ENCODE measurements at places on chromosomes 13 and 19.

- peak; percentile 91 for DNase-seq
Measured at GRCh38 chr19:45091031-45091923, 1.7 kb upstream of the PPP1R37 start.

- DNase-seq: peak; percentile 55
Measured at GRCh38 chr19:4369109-4369887, 25.9 kb downstream of the MPND start.

DNA sequence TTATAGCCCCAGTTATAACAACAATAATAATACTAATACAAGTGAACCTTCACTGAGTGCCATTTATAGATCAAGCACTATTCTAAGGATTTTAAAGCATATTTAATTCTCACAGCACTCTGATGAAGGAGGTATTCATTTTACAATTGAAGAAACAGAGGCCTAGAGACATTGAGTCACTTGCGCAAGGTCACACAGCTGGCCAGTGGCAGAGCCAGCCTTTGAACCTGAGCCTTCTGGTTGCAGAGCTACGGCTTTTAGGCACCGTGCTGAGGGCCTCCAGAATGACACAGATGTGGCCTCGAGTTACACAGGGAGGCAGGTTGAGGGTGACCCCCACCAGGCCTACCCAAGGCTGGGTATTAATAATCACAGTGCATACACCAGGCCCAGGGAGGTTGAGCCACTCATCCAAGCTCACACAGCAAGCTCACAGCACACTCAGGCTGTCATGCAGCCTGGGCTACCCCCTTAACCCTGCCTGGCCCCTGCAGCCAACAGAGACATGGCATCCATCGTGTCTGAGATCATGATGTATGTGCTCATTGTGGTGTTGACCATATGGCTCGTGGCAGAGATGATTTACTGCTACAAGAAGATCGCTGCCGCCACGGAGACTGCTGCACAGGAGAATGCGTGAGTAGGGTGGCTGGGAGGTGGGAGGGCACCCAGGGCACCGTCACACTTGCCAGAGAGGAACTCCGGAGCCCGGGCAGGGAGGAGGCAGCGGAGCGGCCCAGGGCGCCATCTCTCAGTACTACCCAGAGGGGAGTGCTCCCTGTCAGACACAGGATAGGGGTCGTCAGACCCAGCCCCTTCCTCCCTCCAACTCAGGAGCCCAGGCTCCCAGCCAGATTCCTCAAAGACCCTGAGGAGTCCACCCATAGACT is 2.7 kb upstream of the HPN start:
- DNase-seq: no peak

DNA sequence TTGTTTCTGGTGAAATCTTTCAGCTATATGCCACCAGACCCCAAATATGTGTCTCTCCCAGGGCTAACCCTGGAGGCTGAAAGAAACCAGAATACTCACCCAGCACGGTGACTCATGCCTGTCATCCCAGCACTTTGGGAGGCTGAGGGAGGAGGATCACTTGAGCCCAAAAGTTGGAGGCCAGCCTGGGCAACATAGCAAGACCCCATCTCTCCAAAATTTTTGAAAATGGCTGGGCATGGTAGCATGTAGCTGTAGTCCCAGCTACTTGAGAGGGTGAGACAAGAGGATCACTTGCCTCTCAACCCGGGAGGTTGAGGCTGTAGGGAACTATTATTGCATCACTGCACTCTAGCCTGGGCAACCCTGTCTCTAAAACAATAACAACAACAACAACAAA is 76.1 kb upstream of the UQCRFS1 start:
- DNase-seq: no peak

DNA sequence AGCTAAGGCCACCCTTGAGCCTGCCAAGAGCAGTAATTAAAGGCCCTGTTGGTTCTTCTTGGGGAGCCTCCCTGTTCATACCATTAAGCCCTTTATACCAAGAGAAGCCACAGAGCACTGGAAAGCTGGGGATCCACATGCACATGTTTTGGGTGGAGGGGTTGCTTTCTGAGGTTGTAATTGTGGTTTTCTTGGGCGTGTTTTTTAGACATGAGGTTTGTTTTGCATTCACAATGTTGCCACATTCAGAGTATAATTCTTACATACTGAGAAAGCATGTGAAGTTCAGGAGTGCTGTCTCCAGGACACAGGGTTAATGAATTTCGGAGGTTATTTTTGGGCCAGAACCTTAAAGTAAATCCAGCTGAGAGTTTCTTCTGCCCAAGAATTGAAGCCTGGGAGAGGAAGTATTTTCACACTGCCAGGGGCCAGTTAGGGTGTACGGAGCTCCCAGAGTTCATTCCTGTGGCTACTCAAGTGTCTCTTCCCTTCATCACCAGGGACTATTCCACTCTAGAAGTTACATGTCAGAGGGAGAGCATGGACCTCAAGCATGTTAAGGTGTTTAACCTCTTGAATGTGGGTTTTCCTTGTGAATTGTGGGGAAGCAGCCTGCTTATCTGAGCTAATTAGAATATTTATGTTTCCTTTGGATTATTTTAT is 37.0 kb downstream of the ZNF136 start:
- DNase-seq: no peak

GRCh38 chr19:30003866-30004265 is 61.8 kb downstream of the URI1 start:
- DNase-seq: no peak

- DNase-seq: no peak
Measured at GRCh38 chr19:18168673-18169381, 4.8 kb upstream of the IFI30 start.

- no peak for DNase-seq
Measured at GRCh38 chr19:2719920-2720776, 1.0 kb downstream of the DIRAS1 start.

- no peak for DNase-seq
Measured at GRCh38 chr19:42091742-42092141, 15.8 kb downstream of the ZNF574 start.

DNA sequence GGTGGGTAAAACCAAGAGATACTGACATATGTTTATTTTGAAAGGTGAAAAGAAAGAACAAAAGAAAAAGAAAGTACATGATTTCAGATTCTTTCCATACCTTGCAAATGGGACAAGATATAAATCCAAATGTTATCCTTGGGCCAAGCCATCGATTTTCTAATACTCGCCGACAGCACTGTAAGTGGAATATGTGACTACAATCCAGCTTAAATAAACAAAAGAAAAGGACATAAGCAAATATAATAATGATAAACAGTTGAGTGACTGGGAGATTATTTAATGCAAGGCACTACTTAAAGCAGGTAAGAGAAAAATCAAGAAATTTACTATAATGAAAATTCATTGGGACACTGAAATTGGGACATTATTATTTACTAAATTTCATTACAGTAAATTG is 29.9 kb upstream of the FBXL3 start:
- no peak for DNase-seq

DNA sequence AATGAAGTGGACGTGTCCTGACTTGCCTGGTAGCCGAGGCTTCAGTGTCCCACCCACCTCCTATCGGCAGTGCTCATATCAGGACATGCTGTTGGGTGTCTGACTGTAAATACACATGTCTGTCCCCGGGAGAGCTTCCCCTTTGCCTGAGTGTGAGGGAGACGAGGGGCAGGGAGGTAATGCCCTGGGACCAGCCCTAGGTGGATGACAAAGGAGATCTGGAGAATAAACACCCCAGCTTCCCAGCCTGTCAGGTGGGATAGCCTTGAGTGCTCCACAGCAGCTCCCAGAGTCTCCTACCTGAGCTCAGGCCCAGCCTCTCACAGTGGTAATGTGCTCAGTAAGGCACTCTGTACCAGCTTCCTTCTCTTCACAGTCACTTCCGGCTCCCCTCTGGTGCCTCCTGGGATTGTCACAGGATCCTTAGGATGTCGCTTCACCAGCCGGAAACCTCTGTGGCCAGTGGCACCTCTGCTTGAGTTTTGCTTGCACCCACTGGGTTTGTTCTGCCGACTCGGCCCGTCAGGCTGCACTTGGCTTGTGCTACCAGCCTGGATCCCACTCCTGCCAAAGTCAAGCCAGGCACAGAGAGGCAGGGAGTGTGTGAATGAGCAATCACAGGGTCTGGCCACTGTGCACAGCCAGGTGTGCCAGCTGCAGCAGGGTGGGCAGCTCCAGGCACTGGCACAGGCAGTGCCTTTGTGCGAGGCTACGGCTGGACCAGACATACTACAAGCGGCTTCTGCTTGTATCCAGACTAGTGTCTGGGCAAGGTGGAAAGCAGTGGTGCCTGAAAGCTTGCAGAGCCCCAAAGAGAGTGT is 54.4 kb upstream of the RGCC start:
- DNase-seq: no peak

GRCh38 chr13:32897296-32897695 is 118.9 kb upstream of the KL start:
- DNase-seq: no peak

DNA sequence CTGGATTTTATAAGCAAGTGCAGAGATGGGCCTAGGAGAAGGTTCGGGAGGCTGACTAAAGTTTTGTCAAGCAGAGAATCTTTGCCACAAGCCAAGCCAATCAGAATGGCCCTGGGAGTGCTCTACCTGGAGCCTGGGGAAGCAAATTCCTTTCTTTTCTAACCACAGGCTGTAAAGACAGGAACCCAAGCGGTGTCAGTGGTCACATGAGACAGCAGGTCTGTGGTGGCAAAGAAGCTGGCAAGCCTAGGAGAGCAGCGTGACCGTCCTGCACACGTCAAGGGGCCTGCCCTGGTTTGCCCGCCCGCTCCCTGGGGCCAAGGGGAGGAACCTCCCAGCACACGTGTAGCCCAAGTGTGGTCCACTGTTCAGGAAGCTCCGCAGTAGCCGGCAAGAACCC is 90.8 kb downstream of the IPO5 start:
- no peak for DNase-seq

- no peak for DNase-seq
Measured at GRCh38 chr13:114100446-114101357, 31.7 kb downstream of the RASA3 start.

GRCh38 chr13:62014299-62014698 is 598.6 kb upstream of the PCDH20 start:
- DNase-seq: no peak

DNA sequence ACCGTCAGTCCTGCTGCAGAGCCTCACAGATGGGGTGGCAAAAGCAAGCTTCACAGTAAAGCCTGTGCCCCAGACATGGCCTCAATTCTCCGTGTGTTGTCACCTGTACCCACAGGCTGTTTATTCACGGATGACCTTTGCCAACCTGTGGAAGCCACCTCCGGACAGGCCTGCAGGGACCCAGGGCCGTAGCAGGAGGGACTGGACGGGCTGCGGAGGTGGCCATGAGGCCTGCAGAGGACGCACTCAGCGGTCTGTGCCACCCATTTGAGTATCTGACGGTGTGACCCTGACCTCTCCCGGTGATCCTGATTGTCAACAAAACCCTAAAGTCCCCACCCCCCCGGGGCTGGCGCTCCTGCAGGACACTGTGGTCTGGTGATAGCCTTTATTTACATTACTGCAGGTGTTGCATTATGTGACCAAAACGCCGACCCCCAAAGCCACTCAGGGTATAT is 7.8 kb upstream of the KLF16 start:
- DNase-seq: no peak

GRCh38 chr19:17358395-17358794 is 18.7 kb downstream of the PLVAP start:
- DNase-seq: no peak

DNA sequence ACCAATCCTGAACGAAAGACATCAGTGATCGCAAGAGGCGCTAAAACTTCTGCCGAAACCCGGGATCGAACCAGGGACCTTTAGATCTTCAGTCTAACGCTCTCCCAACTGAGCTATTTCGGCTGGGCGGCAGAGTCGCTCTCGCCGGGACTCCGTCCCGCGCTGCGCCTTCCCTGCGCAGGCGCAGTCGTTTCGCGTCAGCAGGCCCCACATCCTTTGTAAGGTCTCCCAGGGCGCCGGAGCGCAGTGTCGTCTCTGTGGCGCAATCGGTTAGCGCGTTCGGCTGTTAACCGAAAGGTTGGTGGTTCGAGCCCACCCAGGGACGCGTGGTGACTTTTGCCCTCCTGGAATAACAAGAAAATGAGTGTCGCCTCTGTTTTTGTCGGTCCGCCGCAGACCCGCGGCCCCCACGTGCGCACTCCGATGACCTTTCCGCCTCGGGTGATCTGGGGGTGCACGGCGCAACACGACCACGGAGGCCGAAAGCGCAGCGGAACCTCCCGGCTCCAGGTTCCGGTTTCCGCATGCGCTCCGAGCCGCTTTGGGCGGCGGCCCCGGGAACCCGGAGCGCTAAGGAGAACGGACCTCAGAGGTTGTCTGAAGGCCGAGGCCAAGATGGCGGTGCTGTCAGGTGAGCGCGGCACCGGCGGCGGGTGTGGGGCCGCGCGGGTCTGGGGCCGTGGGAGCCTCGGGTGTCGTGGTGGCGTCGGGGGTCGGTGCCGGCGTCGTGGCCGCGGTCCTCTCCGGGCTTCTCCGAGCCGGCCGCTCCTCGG is at the start of gene NDUFS7:
NDUFS7 (plus strand) TSS at position 596 of the 773 bp plus-strand sequence; CDS start at position 616, 20 bp downstream.
- DNase-seq: peak; percentile 86

- no peak for DNase-seq
Measured at GRCh38 chr13:31997641-31998040, 33.9 kb upstream of the FRY start.

Measured in activated CD4-positive, alpha-beta T cell treated with anti-CD3 and anti-CD28 coated beads, Interleukin-2, amount 50 U/mL, for 4 hours (primary cell).